Hematopoietic multipotent progenitor cell treated with erythropoietin and hydrocortisone succinate and interleukin-3 and kit ligand, for 4 days (in vitro differentiated cells): ENCODE measurements at places on chromosomes 1 and 21.

DNA sequence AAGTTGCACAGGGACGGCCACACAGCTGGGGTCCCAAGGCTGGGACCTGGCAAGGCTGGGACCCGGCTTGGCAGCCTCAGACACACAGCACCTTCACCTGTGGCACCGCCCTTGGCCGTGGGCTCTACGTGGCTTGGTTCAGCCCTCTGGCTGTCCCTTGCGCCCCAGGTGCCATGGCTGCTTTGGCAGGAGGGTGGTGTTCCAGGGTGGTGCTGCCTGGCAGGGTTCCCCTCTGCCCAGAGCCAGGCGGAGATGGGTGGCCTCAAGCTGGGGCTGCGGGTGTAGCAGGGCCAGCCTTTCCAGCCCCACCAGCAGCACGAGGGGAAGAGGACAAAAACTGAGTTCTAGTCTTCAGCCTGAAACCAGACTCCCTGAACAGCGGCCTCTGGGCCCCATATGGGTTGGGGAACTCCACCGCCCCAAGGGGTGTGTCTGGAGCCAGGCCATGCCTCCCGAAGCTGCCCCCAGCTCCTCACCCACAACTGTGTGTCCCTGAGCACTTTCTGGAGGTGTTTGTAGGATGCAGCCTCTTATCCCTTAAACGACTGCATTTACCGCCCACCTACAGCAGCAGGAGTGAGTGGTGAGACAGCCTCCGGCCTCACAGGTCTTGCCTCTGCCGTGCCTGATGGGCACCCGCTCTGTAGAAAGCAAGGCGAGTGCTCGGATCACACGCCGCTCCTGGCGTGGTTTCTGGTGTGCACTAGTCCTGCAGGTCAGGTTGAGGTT is 92.3 kb downstream of the PDE9A start:
- DNase-seq = peak; percentile 28

- DNase-seq = no peak
Observed at GRCh38 chr1:112057736-112058135, 68.3 kb upstream of the KCND3 start.

DNA sequence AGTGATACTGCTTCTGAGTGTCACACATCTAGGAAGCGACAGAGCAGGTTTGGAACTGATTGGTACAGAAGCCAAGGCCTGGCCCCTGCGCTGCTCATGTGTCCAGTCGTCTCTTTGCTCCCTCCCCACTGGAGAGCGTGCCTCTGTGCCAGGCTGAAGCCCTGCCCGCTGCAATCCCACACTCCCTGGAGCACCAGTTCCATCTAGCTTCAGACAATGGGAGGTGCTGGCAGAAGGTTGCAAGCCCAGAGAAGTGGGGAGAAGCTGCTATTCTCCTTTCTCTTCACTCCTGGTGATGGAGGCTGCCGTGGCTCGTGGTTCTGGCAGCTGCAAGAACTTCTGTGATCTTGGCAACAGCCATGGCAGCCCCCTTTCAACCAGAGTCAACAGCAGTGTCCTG is 250.9 kb downstream of the MATN1 start:
- DNase-seq = no peak

- no peak for DNase-seq
Observed at GRCh38 chr1:165753934-165754333, 14.7 kb downstream of the TMCO1 start.

DNA sequence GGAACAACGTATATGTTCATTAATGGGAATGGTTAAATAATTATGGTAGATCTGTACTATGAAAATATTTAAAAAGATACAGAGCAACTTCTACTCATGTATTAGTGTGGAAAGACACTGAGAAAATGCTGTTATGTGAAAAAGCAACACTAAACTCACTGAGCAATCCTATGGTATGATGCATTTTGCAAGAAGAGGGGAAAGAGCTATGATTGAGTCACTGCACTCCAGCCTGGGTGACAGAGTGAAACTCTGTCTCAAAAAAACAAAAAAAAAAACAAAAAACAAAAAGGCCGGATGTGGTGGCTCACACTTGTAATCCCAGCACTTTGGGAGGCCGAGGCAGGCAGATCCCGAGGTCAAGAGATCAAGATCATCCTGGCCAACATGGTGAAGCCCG is 44.4 kb downstream of the ATP5PO start:
- no peak for DNase-seq

DNA sequence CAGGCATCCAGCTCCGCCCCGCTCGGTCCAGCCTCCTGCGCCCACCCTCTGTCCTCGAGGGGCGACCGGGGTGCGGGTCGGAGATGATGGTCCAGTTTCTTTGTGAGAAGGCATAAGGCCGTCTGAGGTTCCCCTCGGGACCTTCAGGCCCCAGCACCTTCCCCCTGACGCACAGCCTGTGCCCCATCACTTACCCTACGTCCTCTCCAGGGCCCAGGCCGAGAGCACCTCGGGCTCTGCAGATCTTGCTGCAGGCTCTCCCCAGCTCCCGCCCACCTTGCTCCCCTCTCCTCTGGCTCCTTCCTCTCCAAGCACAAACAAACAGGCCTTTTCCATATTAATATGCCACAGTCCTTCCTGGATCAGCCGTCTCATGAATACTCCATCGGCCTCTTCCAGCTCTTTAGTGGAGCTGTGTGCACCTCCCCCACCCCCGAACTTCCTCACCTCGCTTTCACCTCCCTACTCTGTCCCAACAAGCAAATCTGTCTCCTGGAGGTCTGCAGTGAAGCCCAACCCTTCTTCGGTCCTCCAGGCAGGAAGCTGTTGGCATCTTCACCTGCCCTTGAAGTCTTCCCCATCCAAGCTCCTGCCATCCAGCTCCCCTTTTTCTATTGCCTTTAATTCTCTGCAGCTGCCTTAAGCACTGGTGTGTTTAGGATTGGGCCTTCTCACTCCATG is 448 bp upstream of the COL9A2 start:
- no peak for DNase-seq

- DNase-seq = no peak
Observed at GRCh38 chr1:203080456-203080855, 5.4 kb downstream of the MYOG start.

GRCh38 chr21:26506956-26507355 is 66.1 kb downstream of the CYYR1 start:
- no peak for DNase-seq

DNA sequence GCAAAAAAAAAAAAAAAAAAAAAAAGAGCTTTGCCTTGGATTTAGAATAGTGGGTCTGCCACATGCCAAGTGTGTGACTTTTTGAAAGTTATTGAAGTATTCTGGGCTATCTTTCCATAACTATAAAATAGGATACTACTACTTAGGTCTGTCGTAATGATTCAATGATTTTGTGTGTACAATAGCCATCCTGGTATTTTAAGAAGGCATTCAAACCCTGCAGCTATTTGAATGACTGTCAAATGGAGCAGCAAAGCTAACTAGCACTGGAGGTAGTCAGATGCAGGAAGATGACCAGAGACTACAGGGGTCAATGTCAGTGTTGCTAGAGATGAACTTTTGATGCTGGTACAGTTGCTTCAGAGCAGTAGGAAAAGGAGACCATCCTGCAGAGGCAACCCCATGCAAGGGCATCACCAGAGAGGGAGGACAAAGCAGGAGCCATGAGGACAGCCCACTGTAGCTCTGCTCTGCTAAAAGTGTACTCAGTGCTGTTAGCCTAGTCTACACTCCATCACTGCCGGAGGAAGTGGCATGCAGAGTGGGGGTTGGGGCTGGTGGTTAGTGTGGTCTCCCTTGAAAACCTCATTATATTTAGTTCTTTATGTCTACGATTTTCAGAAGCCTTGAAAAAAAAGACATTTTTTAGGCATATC is 29.0 kb downstream of the DUSP10 start:
- DNase-seq = peak; percentile 93

- DNase-seq = no peak
Observed at GRCh38 chr1:232686346-232686745, 56.4 kb upstream of the SIPA1L2 start.

DNA sequence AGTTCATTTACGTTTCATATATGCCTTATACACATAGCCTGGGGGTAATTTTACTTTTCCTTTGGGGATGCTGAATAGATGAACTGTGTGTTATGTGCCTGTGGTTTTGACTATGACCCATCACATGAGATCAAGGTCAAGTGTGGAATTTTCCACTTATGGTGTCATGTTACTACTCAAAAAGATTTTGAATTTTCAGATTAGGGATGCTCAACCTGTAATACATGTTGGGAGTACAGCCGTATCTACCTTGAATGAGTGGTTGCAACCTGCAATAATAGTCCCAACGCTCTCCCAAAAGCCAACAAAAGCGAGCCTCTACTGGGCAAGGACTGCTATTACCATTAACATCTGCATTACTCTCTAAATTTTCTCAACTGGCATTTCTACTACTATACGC is 68.5 kb upstream of the SDC3 start:
- DNase-seq = no peak

DNA sequence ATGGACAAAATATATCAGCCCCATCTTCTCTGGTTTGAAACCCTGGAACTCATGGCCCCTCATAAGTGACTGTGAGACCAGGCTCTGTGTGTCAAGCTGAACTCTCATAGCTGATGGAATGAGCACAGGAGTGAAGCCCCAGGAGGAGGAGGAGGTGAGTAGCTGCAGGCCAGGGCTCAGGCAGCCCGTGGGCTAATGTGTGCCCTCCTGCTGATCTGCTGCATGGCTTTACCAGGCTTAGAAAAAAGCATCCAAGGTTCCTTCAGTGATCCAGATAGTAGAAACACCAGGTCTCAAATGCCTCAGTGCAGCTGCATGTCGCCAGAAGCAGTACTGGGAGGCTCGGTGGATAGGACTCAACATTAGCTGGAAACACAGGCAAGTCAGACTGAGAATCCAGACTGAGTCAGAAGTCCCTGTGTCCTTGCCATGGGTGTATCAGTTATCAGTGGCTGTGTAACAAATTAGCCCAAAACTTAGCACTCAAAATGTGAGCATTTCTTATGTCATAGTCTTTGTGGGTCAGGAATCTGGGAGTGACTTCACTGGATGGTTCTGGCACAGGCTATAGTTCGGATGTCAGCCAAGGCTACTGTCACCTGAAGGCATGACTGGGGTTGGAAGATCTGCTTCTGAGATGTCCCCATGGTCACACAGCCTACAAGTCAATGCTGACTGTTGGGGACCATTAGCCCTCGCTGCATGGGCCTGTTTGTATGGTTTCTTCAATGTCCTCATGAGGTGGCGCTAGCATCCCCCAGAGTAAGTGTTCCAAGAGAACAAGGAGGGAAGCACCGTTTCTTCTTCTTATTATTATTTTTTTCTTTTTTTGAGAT is 255.4 kb upstream of the IRF2BP2 start:
- no peak for DNase-seq
